ENCODE measurements at places on chromosomes 6 and 20.

- DNase-seq: no peak
Measured at GRCh38 chr6:27642744-27643456, 170.0 kb upstream of the ZNF184 start.

DNA sequence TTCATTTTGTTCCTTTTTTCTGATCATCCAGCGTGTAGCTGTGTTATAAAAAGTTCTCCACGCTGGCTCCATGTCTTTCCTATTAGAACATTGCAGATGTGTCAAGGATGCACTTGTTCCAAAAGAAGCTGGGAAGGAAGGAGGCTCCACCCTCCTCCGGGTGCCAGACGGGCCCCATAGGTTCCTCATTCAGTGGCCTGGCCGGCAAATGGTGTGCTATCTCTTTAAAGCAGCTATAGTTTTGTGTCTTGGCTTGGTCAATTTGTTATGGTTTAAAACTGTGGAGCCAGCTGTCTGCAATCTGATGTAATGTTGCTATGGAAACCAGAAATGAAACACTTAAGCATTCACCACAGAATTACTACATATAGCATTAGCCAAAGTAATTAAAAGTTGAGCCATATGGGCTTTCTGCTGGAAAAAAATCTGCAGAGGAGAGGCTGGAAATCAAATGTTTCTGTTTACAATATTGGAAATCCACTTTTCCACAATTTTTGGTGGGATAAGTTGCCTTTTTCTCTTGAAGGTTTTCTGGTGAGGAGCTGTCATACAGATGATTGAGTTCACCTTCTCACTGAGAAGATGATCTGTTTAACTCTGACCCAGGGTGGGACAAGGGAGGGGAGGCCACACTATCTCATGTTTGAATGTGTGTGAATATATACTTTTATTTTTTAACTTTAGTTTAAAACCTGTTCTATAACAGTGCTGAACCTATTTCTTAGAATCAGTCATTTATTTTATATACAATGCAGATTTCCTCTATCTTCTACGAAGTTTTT, 167.4 kb downstream of the SASH1 start:
- DNase-seq: no peak

DNA sequence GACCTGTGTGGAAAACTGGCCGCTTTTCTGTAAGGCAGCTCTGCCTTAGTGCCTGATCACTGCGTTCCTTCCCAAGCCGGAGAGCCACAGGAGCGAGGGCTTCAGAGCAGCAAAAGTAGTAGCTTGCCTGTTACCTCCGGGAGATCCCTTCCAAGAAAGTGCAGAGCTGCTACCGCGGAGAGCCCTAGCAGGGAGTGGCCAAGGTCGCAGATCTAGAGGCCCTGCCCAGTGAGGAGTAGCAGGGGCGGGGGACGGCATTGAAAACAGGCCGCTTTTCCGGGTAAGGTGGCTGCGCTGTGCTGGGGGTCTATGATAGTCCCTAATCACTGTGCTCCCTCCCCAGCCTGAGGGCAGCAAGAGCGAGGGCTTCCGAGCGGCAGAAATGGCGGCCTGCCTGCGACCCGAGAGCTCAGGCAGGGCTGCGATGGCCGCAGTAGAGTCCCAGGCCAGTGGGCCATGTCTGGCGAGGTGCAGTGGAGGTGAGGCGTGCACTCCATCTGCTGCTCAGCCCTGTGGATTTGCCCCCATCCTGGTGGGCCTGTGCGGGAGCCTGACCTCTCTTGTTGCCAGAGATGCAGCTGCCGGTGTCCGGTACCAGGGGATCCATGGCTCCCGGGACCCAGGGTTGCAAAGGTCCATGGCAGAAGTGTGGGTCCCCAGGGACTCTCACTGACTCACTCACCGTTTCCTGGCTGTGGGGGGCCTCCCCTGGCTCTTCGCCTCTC, 67.3 kb downstream of the KLHL32 start:
- no peak for DNase-seq

DNA sequence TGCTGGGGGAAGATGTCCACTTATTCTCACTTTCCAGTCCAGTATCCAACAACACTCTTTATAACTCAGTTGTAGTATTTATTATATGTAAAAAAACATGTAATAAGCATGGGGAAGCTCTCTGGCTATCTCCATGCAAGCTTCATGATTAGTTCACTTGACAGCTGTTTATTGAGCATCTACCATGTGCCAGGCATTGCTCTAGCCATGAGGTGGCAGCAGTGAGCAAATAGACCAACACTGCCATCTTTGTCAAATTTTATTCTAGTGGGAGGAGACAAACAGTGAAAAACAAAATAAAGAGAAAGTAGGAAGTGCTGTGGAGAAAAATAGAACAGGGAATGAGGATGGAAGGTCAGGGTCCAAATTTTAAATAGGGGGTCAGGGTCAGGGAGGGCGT, 131.8 kb downstream of the CFAP61 start:
- DNase-seq: no peak

- no peak for DNase-seq
Measured at GRCh38 chr6:34462010-34462409, 3.9 kb upstream of the PACSIN1 start.

GRCh38 chr20:11502671-11503070, 415.0 kb upstream of the BTBD3 start:
- no peak for DNase-seq
